ENCODE measurements at places on chromosomes 1 and 21.
A peak's percentile ranks its signal among the peaks of the same experiment; 100 is the strongest.

DNA sequence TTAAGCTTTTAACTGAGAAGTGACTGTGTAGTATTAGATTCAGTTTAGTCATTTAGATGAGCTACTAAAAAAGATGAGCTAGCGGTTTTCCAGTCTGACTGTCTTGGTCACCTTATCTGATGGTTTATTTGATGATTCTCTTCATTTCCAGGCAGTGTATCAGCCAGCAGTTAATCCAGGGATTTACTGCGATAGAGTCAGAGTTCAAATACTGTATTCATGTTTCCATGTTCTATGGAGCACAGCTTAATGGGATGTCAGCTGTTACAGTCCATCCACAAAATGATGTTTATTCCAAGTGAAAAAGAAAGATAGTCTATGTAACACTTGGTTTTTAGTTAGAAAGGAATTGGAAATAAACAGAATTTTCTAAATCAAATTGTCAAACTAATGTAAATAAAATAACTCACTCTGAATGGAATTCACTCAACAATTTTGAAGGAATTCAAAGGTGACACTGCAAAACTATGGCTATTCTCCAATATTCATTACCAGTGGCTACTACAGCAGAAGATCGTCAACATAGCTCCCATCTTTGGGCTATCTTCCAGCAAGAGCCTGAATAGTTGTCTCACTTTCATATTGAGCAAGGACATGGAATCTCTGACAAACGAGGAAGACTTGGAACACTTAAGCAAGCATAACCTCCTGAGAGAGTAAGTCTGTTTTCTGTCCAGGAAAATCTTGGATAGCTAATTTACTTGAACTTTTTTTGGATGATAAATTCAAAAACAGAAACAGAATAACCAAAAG lies 54.6 kb upstream of the DPT start:
- ATAC-seq: no peak

- no peak for ATAC-seq
Measured at GRCh38 chr1:18693256-18694098, 62.8 kb downstream of the PAX7 start.

DNA sequence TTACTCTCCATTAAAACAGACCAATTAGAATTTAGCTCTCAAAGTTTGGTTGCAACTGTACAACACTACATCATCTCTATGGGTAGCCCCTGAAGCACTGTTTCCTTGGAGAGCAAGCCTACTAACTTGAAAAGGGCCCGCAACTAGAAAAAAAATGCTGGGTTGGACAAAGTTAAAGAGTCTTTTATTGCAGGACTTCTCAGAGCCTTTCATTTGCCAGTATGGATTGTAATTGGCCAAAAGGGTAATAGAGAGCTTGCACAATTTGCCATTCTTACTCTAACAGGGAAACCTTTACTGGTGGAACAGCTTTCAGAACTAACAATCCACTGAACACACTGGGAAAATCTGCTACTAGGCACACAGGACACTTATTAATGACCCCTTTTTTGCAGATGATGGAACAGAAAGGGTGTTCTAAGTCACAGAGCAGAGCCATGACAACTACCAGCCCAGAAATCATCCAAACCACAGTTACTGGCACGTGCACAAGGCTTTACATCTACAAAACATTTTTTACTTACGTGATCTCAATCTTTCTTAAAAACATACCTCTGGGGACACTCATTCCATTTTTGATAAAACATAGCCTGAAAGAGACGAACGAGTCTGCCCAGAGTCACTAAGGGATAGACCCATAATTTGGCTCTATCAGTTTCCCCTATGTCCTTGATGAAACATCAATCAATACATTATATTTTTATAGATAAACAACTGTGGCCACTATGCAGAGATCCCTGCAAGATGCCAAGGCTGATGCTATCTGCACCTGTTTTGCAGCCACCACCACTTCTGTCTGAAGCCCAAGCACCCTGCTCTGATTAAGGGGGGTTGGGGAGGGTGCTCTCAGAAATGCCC lies 176.3 kb upstream of the EDN2 start:
- no peak for ATAC-seq

DNA sequence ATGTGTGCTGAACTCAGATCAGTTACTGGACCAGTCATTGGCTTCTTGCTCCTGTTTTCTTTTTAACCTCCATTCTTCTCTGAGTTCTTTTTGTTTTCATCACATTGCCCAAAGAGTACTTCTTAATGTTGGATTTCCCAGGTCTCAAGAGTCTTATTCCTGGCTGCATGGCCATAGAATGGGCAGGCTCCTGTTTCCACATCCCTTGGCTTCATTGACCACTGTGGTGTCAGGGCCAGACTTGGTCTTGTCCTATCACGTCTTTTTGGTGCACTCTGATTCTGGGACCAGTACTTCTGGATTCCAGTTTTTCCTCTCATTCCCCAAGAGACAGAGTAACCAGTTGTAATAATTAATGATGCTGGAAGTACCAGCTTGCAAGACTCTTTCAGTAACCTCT lies 41.8 kb downstream of the MRPS6 start:
- ATAC-seq: no peak

- no peak for ATAC-seq
Measured at GRCh38 chr1:21628798-21629393, 40.3 kb downstream of the RAP1GAP start.

DNA sequence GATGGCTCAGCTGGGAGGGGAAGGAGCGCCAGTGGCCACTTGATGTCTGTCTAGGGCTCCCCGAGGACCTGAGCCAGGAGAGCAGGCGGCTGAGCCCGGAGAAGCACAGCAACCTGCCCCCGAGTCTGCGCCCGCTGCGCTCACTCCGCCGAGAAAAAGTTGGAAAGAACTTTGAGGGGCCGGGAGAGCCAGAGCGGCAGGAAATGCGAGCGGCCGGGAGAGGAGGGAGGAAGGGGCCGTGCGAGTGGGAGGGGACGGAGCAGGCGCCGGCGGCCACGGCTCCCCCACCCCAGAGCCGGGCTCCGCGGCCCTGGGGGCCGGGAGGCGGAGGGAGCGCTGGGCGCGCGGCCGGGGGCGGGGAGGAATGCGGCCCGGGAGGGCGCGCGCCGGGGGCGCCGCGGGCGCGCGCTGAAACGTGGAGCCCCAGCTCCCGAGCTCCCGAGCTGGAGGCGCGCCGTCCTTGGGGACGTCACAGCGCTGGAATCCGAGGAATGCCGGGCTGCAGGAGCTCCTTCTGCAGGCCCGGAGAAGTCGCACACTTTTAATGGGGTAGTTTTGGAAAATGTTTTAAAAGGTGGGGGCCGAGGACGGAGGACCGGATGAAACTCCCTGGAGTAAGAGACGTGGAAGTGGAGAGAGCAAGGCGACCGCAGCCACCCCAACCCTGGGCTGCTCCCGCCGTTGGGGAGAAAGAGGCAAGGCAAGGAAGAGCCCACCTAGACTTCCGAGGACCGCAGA lies at the start of gene PTPN14:
Gene PTPN14, minus strand, starts transcription at position 167 of the 738 bp plus-strand sequence. CDS start 86,799 bp downstream, outside the sequence.
- peak; percentile 81 for ATAC-seq

DNA sequence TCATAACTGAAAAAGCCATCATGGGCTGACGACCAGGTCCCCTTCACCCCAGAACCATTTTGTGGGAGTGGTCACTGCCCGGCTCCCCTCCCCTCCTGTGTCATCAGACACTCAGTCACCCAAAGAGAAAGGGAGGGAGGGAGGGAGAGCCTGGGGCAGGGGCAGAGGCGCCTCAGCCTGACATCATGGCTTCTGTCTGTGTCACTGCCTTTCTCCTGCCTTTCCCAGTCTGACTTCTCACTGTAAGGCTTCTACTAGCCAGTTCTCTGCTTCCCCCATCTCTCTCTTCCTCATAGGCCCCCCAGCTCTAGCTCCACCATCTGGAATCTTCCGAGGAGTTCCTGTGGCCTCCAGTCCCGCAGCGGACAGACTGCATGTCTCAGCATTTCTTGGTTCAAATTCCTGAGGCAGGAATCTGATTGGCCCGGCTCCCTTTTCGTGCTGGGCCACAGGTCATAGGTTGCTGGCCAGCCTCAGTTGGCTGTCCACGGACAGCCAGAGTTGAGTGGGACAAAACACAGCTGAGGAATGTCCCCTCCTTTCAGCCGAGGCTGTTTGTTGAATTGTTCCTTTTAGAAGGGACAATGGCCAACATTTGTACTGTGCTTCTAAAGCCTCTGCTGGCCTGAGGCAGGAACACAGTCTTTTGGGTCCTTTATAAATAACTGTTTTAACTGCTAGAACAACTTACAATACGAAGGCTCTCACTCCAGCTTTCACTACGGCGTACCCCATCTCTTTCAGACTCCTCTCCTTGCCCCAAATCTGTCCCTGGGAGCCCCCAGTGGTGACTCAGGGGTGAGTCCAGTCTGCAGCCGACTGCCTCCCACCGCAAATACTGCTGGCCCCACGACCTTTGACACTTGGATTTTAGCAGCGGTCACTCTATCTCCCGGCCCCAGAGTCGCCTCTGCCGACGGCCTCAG lies 18.7 kb upstream of the KANK4 start:
- ATAC-seq: no peak

GRCh38 chr1:177032434-177032833 lies 132.1 kb downstream of the ASTN1 start:
- ATAC-seq: no peak

GRCh38 chr1:208544794-208545193 lies 300.6 kb upstream of the PLXNA2 start:
- ATAC-seq: no peak

DNA sequence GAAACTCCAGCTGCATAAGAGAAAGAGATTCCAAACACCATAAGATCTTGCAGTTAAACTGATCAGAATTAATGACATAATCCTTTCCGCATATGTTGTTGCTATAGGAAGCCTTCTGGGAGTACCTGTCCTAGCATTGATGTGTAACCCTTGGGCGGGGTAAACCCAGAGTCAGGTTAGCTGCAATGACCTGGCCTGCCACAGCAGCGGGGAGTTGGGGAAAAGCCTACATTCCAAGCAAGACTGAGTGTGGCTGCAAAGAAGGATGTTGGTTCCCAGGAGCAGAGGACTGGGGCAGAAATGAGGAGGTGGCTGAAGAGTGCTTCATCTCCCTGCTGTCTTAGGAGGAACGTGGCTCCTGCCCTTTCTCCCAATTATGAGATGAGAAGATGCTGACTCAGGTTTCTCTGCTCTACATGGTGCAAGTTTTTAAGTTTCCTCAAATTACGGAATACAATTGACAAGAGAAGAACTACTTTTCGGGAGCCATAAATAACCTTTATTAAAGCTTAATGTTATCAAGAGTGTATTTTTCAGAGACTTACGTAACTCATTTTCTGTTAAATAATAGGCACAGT lies 142.1 kb downstream of the RYR2 start:
- ATAC-seq: no peak

GRCh38 chr1:215263636-215264035 lies 181.1 kb downstream of the KCNK2 start:
- ATAC-seq: no peak

DNA sequence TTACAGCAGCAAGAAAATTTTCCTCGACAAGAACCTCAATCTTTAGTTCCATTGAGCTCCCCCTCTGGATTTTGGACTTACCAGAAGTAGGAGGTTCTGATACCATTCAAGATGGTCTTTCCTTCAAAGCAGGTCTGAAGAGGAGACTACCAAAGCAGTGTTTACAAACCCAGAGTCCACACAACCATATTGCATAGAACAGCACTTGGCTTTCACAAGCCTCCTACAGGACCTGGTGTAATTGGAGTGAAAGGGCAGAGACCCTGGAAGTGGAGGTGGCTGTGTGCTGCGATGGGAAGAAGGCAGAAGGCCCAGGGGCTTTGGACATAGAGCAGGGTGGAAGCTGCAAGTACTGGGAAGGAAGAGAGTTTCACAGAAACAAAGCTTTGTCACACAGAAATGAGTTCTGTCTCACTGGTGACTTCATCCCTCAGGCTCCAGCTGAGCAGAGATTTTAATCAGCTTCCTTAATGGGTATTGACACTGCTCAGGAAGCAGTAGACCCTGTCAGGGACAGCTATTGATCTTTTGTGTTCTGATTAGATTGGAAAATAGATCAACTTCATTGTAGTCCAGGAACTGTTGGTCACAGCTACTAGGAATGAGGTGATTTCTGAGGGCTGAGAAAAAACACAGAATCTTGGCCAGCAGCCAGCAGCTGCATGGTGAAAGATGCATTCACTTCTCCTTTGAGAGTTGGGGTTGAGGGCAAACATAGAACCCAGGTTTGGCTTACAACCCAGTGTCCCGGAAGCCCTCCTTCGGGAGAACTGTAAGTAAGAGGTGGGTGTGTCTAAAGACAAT lies 124.0 kb downstream of the SYT2 start:
- ATAC-seq: 0 out of 3 replicates have a peak, but pooled peaks have one; percentile 3

DNA sequence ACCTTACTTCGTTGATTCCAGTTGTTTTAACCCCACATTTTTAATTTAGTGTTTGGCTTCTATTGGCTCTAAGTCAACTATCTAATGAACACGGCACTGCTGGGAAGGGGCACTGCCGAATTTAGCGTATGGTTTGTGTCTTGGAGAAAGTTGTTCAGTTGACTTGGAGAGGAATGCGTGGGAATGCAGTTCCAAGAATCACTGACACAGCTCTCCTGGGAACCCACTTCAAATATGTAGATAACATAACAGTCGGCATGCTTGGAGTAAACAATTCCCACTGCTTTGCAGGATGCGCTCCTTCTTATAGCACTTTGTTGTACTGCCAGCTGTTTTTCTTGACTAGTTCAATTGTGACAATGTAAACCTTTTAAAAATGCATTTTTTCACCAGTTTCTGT lies 104.3 kb downstream of the RYR2 start:
- no peak for ATAC-seq

DNA sequence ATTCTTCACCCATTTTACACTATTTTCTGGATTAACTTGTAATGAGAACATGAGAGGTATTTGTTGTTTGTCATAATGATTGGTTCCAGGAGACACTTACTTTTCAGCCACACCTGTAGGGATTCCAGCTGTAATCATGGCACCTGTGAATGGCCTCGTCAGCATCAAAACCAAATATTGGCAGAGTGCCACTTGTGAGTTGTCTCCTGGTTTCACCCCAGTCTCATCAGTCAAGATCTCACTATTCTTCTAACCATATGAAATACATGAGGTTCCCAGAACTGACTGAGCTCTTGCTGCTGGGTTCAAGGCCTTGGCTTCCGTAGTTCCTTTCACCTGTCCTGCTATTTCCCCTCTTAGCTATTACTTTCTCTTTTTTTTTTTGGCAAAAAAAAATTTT lies 246.6 kb upstream of the ADGRL2 start:
- no peak for ATAC-seq

DNA sequence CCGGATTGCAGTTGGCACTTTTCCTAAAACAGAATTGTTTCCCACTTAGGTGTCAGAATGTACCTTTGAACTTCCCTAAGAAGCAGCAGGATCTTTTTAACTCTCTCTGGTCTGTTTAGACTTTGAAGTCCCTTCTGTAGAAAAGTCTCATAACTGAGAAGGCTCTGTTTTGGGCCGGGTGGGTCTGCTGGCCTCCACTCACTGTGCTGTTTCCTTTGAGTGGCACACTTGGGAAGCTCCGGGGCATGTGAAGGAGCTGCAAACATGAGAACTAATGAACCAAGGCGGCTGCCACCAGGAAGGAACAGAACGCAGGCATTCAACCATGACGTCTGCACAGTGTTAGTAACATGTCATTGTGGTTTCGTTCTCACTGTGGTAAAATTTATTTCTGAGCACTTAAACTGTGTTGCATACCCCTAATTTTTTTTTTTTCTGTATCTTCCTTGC lies 19.5 kb upstream of the NCMAP start:
- peak; percentile 52 for ATAC-seq

All from SK-N-SH treated with all-trans-retinoic acid at 6 μM for 48 hours (cell line).